ENCODE measurements at places on chromosomes 7 and 10. TPM values are rescaled to one million over a fixed set of nuclear protein-coding genes. Genes with fewer than 3 reads are reported as not detected.

ZNF804B gene
- total RNA-seq: not detected

PDZD8 gene
- total RNA-seq: 18.8 TPM

PIP gene
- total RNA-seq: not detected

CASTOR2 gene
- total RNA-seq: 2.6 TPM

PNLIPRP1 gene
- total RNA-seq: not detected

All from activated naive CD8-positive, alpha-beta T cell treated with anti-CD3 and anti-CD28 coated beads, Interleukin-2, amount 10 ng/mL, durations not matched to agents 7 days and 5 days (primary cell).